ENCODE measurements at places on chromosomes 2 and 18.
A peak's percentile ranks its signal among the peaks of the same experiment; 100 is the strongest.

- DNase-seq = no peak
Observed at GRCh38 chr2:28543316-28544035, 47.6 kb downstream of the PLB1 start.

DNA sequence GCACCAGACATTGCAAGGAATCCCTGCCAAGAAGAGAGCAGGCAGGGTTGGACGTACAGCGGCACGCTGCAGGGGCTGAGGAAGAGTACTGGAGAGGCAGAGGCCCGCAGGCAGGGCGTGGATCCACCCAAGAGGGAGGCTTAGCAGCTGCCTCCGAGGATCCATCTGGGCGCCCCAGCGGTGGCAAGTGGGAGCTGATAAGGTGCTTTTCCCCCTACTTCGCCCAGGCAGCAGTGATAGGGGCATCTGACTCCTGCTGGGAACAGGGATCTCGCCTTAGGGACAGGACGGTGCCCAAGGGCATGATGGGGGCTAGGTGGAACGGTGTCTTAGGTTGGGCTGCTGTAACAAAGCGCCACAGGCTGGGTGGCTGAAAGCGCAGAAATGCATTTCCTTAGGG, 67.4 kb upstream of the HS6ST1 start:
- DNase-seq = no peak

- no peak for DNase-seq
Observed at GRCh38 chr2:100730290-100730868, 89.6 kb upstream of the NPAS2 start.

GRCh38 chr18:36829362-36830157, 633 bp downstream of the KIAA1328 start:
- DNase-seq = no peak

GRCh38 chr18:8757396-8757997, 52.1 kb downstream of the MTCL1 start:
- DNase-seq = no peak

DNA sequence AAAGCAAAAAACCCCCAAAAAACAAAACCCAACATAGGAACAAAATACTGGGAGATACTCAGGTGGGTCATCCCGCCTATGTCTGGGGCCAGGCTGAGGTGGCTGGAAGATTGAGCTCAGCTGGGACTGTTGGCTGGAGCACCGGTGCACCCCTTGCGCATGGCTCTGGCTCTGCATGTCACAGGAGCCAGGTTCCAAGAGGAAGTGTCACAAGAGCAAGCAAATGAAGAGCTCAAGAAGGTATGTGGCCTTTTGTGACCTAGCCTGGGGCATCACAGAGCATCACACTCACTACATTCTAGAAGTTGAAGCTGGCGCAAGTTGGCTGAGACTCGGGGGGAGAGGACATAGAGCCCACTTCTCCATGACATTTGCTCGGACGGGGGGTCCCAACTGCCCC, 40.6 kb downstream of the PDCL3 start:
- no peak for DNase-seq

DNA sequence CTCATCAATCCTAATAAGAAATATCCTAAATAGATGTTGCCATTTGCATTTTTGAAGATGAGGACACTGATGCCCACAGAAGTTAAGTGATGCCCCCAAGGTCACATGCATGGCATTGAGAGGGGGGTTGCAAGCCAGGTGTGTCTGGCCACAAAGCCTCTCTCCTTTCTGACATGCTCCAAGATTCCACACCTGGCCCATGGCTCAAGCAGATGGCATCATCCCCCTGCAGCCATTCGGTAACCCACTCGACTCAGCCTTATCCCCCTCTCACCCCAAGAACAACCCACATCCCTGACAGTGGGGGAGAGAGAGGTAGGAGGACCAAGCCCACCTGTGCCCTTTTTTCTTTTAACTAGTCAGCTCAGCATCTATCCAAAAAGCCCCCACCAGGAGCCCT, 16.5 kb upstream of the TEX51 start:
- DNase-seq = no peak

DNA sequence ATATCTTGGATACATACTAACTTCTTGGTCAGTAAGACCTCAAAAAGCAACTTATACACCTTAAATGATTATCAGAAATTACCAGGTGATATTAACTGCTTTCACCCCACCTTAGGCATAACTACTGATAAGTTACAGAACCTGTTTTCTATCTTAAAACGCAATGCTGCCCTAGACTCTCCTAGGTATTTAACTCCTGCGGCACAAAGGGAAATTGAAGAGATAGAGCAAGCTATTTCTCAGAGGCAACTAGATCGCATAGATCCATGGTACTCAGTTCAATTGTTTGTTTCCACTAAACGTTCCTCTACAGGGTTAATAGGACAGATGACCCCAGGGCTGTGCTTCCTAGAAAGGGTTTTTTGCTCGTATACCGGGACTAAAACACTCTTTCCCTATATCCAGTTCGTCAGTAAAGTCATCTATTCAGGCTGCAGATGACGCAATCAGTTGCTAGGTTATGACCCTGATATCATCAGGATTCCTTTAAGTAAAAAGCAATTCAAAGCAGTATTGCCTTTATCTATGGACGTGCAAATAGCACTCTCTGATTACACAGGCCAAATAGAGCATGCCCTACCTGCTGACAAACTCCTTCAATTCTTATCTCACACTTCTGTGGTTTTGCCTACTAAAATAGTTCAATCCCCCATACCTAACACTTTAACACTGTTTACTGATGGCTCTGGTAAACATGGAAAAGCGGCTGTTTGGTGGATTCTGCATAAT, 62.3 kb upstream of the MYO3B start:
- no peak for DNase-seq

DNA sequence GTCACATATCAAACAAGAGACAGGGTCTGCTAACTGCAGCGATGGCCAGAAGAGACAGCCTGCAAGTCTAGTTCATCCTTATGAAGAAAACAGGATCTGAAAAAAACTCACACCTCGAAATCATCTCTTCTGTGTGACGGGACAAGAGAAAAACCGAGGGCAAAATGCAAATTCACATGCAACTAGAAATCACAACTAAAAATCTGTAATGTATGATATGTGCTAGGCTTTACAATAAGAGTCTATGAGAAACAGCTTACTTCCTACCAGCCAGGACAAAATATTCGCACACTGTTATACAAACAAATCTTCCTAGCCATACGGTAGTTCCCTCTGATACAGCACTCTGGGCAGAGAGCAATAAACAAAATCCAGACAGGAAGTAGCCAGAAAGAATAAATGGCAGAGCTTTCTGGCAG, 48.8 kb downstream of the ANKRD44 start:
- no peak for DNase-seq

DNA sequence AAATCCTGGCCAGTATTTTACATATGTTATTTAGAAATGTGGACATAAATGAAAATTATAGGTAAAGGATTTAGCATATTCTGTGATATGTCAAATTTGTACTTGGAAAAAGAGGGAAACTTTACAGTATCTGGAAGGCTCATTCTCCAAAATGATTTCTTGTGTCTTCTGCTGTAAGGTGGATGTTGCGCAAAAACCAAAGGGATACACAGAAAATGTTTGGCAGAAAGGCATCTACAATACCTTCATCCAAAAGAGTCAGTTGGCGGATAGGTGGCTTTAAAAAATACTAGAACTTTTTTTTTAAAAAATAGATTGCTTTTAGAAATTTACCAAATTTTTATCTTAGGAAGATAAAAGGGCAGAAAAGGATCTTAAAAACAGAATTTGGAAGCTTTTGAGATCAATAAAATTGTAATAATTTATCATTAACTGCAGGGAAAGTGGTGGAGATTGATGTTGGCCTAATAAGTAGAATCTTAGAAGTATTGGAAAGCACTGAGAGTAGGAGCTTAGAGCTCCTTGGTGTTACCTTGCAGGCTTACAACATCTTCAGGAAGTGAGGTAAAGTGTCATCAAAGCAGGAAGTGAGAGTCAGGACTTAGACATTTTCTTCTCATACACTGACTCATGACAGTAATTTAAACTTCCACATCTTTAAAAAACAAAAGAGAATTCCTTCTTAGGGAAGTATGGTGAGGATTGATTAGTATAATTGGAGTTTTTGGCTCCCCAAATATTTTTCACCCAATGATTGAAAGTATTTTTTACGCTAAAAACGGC, 2.1 kb downstream of the NABP1 start:
- DNase-seq = no peak

- DNase-seq = no peak
Observed at GRCh38 chr18:44238911-44239310, 441.8 kb upstream of the SETBP1 start.

DNA sequence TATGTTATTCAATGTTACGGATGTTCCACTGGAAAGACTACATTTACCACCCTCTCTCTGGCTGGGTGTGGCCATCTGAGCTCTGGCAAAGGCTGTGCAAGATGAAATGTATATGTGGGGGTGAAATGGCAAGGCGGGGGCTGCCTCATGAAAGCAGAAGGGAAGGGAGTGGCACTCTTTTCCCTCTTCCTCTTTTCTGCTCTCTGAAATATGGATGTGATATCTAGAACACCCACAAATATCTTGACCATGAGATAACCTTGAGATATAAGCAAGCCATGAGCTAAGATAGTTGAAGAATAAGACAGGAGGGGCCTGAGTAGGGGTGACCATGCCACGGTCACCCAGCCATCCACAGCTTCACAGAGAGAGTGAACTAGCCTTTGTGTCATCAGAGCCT, 367.8 kb upstream of the ID2 start:
- no peak for DNase-seq

- no peak for DNase-seq
Observed at GRCh38 chr18:25164211-25164847, 187.6 kb downstream of the ZNF521 start.

DNA sequence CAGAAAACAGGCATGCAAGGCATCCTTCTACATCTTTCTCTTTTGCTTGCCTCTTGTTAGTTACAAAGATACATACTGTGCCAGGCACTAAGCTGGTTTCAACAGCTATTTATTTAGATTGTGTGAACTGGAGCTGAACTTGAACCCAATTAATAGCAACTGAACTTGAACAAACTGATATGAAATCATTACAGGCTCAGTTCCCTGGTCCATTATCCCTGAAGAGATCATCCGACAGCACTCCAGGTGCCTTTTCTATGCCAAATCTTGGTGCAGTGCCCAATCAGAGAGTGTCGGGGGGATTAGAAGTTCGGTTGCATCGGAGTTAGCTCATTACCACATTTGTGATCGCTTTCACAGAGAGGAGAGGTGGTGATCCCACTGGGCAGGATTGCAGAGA, 477.6 kb downstream of the PARD3B start:
- no peak for DNase-seq

GRCh38 chr2:104434318-104434792, 419.6 kb upstream of the POU3F3 start:
- peak; percentile 15 for DNase-seq

GRCh38 chr2:200456567-200456966, 53.3 kb downstream of the KCTD18 start:
- no peak for DNase-seq

- DNase-seq = peak; percentile 65
Observed at GRCh38 chr2:174014699-174015070, 49.5 kb upstream of the SP3 start.
